ENCODE measurements at places on chromosomes 3 and 15.

DNA sequence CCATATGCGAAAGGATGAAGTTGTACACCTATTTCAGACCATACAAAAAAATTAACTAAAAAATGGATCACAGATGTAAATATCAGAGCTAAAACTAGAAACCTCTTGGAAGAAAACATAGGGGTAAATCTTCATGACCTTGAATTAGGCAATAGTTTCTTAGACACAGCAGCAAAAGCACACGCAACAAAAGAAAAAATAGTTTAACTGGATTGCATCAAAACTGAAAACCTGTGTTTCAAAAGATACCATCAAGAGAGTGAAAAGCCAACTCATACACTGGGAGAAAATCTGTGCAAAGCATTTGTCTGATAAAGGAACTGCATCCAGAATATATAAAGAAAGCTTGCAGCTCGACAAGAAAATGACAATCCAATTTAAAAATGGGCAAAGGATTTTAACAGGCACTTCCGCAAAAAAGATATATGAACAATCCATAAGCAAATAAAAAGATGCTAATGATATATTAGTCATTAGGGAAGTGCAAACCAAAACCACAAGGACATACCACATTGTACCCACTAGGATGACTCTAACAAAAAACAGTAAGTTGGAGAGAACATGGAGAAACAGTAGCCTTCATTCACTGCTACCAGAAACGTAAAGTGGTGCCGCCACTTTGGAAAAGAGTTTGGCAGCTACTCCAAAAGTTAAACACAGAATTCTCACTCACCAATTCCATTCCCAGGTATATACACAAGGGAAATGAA, 263.1 kb downstream of the ADAMTS17 start:
- no peak for DNase-seq

- DNase-seq = no peak
Measured at GRCh38 chr3:107581230-107581629, 58.5 kb downstream of the BBX start.

- no peak for DNase-seq
Measured at GRCh38 chr3:128100638-128101037, 23.0 kb downstream of the RUVBL1 start.

- no peak for DNase-seq
Measured at GRCh38 chr3:108404368-108404767, 106.0 kb downstream of the MYH15 start.

All from CD8-positive, alpha-beta T cell (primary cell).